ENCODE measurements at places on chromosomes 13 and 19.

DNA sequence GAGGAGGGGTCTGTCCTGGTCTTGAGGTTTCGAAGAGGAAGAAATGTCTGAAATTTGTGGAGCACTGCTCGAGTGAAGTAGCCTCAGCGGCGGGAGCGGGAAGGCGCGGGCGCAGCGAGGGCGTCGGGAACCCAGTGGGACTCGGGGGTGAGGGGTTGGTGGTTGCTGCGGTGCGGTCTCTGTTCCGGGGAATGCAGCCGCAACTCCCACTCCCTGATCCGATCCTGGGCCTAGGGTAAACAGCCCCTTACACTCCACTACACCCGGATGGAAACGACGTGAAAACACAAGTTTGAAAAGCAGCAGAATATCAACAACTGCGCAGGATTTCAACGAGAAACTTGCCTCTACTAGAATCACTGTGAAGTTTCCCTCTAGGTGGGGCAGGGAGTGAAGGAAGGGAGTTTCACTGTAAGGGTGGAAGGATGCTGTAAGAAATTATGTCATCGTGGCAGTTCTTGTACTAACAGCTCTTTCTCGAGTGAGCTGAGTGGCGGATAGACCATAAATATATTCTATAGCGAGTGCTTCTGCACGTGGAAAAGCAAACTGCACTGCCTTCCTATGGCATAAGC, 2.0 kb upstream of the KLF12 start:
- peak; percentile 37 for DNase-seq

DNA sequence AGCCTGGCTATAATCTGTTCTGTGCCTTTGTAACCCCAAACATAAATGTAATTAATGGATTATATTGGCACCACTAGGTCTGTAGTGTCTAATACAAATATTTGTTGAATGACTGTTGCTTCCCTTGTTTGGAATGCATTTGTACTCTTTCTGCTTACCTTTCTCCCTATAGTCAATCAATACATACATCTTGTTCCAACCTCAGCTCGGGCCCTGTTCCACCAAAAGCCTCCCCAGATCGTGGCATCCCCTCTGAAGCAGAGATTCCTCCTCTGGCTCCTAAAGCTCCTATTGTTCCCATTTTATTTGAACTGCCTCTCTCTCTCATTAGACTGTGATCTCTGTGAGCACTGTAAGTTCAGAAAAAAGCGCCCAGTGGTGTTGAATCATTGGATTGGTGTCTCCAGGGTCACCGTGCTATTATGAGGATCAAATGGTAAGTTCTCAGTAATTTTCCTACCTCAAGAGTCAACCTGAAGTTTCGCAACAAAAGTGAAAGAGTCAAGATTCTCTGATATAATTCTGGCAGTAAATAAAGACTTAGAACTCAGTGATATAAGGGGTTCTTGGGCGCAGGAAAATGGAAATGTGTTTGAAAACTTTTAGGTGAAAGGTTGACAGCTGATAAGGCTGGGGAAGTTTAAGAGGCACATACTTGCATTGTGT, 151.5 kb downstream of the KLF5 start:
- DNase-seq = no peak

GRCh38 chr13:42875475-42876269, 94.3 kb downstream of the FAM216B start:
- DNase-seq = no peak

DNA sequence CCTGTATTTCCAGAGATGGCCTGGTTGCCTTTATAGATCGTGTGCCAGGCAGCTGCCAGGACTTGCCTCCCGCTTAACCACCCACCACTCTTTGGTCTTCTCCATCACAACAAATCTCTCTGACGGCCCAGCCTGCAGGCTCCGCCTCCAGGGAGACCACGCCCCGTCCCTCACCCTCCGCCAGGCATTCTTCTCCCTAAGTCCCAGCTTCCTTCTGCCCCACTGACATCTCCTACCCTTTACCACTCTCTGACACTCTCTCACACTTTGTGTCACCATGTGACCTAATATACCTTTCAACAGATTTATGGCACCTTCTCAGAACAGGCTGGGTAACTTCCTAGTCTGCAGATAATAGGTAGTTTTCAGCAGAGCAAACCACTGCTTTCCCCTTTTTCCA, 95.1 kb downstream of the CAB39L start:
- no peak for DNase-seq

DNA sequence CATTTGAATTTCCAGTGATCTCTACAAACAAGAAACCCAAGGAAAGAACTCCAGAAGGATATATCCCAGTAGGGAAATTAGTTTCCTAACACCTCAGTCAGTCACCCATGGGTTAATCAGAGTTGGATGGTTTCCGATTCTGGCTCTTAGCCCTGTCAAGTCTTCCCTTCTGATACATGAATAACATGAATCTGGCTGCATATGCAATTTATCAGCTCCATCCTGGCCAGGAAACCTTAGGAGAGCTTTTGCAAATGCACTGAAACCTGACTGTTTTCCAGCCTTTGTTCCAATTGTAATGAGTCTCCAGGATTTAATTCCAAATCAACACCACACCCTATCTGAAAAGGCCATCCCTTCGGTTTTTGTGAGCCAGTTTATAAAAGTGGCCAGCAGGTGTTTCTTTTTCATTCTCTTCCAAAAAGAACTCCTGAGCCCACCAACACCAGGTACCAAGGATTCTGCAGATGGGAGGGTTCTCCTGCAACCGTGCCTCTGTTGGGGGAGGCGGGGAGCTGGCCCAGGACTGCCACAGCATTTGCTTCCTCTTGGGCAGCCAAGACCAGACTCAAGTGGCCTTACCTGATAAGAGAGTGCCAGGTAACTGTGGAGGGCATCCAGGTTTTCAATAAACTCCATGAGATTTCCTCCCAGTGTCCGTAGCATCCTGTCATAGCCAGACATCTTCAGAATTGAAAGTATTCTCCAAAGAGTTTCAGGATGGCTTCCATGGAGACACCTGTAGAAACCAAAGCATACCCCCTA, 77.5 kb downstream of the C13orf42 start:
- no peak for DNase-seq

GRCh38 chr19:35397064-35397463, 26.2 kb downstream of the GPR42 start:
- no peak for DNase-seq

DNA sequence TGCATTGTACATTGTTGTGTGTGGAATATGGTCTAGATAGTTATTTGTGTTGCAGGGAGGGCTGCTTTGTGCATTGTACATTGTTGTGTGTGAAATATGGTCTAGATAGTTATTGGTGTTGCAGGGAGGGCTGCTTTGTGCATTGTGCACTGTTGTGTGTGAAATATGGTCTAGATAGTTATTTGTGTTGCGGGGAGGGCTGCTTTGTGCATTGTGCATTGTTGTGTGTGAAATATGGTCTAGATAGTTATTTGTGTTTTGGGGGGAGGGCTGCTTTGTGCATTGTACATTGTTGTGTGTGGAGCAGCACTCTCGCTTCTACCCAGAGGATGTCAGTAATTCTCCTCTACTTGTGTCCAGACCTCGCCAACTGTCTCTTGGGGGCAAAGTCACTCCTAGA, 36.3 kb upstream of the ZNF835 start:
- no peak for DNase-seq

DNA sequence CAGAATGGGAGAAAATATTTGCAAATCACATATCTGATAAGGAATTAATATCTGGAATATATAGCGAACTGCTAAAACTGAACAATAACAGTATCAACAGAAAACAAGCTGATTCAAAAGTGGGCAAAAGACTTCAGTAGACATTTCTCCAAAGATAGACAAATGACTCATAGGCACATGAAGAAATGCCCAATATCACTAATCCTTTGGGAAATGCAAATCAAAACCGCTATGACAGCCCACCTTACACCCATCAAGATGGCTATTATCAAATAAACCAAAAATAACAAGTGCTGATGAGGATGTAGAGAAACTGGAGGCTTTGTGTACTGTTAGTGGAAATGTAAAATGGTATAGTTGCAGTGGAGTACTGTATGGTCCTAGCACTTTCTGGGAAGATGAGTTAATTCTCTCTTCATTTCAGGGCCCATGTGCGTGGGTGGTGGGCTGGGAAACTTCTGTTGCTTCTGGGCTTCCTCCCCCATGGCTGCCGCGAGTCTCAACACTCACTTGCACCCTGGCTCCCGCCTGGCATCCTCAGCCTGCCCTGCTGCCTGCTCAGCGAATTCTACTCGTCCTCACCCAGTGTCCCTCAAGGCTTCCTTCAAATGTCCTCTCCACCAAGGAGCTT, 12.4 kb upstream of the GJA3 start:
- DNase-seq = no peak

DNA sequence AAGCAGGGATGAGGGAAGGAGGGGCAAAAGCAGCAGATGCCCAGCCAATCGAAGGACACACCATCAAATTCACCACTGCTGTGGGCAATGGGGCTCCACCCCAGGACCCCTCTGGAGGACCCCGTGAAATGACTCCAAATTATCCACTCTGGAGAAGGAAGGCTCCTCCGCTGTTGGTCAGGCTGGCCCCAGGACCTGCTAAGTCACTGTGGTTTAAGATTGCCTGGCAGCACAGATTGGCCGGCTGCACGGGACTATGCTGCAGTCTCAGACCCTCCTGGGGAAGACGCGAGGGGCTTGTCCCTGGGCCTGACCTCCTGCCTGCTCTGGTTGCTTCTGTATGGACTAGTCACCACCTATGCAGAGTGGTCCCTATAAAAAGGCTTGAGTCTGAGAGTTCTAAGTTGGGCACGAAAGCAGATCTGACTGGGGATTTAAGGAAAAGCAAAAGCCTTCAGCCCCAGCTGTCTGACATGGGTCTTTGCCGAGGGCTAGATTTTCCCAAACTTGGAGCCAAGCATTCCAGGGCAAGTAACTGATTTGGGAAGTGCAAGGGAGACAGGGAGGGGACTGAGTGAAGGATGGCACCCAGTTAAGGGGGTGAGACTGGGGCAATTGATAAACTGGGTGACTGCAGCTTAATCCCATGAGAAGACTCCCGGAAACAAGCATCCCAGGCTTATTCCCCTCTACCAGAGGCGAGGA, 91.7 kb downstream of the TSHZ3 start:
- DNase-seq = no peak

DNA sequence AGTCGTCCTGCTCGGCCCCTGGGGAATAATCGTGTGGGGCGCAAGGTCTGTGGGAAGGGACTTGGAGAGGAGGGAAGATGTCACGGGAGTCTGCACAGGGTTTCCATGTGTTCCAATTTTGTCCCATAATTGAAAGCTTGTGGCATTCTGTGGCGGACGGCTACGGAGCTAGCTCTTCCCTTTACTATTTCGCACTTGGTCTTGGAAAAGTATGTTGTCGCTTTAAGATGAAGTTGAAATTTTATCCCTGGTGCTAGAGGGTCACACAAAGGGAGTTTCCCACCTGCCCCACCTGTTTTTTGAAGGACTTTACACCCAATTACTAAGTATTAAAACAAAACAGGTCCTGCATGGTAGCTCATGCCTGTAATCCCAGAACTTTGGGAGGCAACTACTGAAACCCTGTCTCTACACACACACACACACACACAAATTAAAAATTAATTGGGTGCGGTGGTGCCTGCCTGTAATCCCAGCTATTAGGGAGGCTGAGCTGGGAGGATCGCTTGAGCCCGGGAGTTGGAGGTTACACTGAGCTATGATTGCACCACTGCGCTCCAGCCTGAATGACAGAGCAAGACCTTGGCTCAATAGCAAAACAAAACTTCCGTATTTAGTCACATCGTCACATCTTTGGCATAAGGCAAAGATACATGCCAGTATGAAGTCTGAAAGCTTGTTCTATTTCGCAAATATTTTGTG, 967 bp upstream of the TPT1 start:
- peak; percentile 51 for DNase-seq

DNA sequence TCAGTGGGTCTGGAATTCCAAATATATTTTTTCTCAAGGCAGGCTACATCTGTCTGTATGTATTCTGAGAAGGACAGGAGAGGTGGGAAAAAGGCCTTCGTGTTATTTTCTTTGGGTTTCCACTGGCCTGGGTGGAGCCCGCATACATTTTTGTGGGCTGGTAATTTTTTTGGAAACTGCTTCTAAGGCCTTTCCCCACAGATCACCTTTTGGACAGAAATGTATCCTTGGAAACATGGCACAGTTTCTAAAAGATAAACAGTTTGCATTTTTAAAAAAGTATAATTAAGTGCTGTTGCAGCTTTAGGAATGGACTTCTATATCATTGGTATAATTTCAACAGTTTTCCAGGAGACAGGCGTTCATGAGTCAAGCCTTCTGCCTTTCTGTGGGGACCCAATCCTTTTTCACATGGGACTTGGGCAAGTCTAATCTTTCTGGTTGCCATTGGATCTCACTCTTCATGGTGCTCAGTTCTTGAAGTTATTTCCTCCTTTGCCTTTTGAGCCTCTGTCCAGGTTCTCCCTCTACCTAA, 8.9 kb downstream of the RFX2 start:
- no peak for DNase-seq
